ENCODE measurements at places on chromosomes 1 and 21. TPM values are rescaled to one million over a fixed set of nuclear protein-coding genes. Genes with fewer than 3 reads are reported as not detected.
A peak's percentile ranks its signal among the peaks of the same experiment; 100 is the strongest.

CHD5 gene
- total RNA-seq: 31.4 TPM

SERPINC1 gene
- not detected for total RNA-seq

KRTAP27-1 gene
- not detected for total RNA-seq

FCRL1 gene
- not detected for total RNA-seq

TMEM82 gene
- not detected for total RNA-seq

ANGPTL3 gene
- not detected for total RNA-seq

AXDND1 gene
- 0.41 TPM for total RNA-seq

- DNase-seq: peak; percentile 92
Observed at GRCh38 chr1:2073382-2074230, 23.4 kb downstream of the PRKCZ start.

DNA sequence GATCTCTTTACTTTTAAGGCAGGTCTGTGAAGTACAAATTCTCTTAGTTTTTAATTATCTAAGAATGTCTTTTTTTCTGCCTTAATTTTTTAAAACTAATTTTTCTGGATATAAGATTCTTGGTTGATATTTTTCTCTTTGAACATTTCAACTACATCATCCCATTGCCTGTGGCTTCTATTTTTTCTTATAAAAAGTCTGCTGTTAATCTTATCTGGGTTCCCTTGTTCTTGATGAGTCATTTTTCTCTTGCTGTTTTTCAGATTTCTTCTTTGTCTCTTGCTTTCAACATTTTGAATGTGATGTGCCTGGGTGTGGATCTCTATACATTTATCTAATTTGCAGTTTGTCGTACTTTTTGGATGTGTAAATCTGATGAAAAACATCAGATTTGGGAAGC is 525.2 kb upstream of the PBX1 start:
- no peak for DNase-seq

DNA sequence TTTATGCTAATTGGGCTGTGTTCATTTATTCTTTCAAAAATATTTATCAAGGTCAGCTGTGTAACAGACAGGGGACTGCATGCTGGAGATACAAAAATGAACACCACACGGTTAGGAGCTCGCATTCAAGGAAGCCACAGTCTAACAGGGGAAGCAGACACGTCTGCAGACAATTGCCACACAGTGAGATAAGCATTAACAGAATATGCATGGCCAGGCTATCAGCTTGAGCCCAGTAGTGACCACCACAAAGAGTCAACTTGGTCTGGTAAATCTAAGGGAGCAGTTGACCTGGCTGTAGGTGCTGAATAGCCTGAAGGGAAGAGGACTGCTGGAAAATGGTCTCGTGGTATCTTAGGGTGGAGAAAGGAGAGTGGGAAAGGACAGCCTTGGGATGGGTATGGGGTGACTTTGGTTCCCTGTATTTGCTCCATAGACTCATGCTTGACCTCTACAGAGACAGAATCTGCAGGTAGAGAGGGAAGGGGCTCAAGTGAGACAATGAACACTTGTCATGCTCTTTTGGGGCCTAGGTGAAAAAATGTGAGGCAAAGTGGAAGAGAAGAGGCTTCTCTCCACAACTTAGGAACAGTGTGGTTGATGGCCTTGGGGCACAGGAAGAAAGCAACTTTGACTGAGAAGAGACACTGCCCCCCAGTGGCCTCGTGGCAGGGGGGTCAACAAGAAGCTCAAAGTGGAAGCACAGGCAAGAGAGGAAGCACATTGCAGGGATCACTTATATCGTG is 7.6 kb upstream of the NPL start:
- no peak for DNase-seq

GRCh38 chr1:87362063-87362833 is 33.6 kb downstream of the LMO4 start:
- no peak for DNase-seq

DNA sequence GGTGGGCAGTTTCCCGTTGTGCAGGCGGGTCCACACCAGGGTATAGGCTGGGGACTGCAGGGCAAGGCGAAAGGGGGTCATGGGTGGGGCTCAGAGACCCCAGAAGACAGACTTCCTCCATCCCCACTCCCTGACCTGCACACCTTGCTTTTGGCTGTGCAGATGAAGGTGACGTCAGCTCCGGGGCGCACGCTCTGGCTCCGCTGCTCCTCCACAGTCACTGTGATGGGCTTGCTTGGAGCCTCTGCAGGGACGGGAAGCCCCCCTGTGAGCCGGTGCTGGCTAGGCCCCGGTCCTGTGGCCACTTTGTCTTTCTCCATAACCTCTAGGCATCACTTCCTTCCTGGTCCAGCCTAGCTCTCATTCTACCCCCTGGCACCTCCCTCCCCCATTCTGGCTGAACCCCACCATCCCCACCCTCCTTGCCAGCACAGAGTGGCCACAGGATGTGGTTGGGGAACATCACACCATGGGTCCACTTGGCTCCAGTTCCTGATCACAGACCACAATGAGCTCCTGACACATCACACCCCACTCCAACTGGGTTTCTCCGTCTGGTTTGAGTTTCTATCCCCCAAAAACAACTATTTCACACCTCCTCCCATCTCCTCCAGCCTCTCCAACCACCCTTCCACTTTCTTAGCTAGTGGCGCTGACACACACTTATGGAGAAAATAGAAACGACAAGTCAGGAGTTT is 45.2 kb downstream of the LDLRAD2 start:
- DNase-seq: no peak

- peak; percentile 17 for DNase-seq
Observed at GRCh38 chr1:39391691-39392679, 99.5 kb upstream of the BMP8A start.

GRCh38 chr1:7042322-7043190 is 257.3 kb downstream of the CAMTA1 start:
- peak; percentile 43 for DNase-seq
